ENCODE measurements at places on chromosomes 7 and 10.

DNA sequence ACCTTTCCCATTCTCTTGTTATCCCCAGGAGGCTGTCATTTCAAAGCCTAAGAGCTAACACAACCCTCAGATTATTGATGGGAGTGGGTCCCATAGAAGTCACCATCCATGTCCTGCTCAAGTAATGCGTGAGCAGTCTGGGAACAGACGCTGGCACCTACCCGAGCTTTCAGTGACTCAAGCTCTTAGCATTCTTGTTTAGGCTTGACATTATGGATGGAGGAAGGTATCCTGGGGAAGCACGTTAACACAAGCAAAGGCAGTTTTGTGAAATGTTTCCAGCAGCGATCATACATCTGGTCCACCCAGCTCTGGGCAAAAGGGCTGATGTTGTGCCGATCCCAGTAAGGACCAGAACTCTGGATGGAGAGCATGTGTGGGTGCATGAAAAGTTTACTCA lies 30.0 kb upstream of the AUTS2 start:
- DNase-seq = no peak

DNA sequence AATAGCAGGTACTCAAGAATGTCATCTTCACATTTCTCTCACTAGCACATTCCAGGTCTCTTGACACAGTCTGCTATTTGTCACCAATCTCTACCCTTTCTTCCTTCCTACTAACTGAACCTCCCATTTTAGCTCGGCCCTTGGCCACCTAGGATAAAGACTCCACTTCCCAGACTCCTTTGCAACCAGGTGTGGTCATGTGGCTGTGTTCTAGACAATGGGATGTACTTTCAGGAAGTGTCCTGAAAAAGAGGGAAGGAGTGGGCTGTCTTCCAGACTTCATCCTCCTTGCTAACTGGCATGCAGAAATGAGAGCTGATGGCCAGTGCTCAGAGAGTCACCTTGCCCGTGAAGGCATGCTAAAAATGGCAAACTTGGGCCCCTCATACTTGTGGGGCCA lies 139.2 kb downstream of the AMPH start:
- no peak for DNase-seq

DNA sequence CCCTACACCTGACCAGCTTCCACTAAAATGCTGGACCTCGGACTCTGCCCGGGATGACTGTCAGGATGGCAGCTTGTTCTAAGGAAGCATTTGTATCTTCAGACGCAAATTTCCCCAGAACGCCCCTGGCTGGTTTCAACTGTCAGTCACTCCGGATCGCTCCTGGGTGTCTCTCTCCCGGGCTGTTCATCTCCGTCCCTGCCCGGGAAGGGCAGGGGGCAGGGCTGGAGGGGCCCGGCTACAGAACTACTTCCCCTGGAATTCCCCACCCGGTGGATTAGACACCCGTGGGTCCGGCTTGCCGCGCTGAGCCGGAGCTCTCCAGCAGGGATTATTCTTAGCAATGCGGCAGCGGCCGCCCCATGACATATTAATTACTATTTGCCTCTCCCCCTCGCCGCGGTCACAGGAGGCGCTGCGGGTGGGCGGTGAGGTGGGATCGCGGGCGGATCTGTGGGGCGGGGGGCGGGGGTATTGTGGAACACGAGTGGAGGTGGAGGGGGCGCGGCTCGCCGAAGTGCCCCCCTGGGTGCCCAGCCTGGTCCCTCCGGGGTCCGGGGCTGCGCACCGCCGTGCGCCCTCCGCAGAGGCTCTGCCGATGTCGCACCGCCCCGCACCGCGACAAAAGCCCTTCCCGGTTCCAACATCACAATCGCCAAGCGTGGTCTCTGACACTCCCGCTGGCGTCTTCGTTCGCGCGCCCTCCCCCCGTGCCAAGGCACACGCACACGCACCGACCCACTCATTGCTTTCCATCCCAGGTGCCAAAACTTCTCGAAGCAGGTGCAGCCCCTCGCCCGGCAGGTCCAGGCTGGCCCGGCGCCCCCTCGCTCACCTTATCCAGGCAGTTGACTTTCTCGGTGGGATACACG lies 276.1 kb upstream of the NEBL start:
- DNase-seq = no peak

DNA sequence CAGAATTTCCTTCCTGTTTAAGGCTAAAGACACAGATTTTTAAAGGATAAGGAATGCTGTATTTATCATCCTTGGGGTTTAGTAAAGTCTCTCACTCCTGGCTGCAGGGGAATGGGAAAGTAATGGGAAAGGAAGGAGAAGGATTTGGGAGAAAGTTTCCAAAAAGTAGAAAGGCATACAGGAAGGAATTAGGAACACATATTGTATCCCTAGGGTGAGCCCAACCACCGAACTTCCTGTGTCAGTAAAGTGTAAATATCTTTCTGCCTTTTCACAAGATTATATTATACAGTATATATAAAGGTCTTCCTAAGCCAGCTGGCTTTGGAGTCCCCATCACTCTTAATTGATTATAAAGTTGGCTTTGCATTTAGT lies 12.0 kb upstream of the UBE2D1 start:
- no peak for DNase-seq

All from DMS79 (cell line).